ENCODE measurements at places on chromosomes 7 and 10.

GRCh38 chr7:124649397-124650014 lies 116.1 kb downstream of the GPR37 start:
- DNase-seq = no peak

GRCh38 chr10:34078017-34078744 lies 736.9 kb downstream of the PARD3 start:
- no peak for DNase-seq

DNA sequence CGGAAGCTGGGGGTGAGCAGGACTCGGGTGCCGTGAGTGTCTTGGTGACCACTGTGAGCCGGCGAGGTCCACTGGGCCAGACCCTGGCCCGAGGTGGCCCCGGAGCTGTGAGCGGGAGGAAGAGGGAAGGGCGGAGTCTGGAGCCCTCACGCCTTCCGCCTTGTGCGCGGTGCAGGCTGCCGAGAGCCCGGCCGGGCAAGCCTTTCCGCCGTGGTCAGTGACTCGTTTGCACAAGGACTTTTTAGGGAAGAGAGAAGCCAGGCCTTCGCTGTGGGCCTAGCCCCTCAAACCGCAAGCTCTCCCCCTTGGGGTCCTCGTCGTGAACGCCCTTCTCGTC lies 40.9 kb upstream of the ZNF32 start:
- DNase-seq = no peak

DNA sequence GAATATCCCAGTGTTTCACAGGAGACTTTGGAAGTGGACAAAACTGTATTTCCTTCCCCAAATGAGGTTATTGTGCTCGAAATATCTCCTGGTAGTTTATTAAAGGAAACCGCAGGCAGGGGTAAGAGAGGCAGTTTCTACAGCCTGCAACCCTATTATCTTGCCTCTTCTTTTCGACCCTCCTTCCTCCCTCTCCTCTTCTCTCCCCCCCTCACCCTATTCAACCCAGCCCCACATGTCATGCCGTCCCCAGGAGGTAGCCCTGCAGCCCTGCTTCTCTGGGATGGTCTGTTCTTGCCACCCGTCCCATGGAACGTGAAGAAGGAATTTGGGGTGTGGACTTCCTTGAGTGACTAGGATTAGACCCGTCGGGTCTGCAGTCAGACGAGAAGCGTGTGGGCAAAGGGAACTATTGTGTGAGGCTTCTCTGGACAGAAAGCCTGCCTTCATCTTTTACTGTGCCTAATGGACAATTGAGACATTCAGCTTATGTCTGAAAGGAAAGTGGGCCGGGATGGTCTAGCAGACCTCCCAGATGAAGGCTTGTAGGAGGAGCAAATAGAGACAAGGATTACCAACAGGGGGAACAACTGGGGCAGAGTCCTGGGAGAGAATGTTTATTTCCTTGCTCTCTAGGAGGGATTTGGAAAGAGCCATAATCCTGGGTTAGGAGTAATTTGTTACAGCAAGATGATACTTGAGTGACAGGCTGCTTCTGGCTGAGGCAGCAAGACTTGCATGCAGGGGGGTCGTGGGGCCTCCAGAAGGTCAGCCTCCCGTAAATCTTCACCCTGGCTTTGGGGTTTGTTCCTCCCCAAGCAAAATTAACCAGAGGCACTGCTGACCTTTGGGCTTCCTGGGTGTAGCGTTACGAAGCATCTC lies 77.8 kb downstream of the TCF7L2 start:
- no peak for DNase-seq

DNA sequence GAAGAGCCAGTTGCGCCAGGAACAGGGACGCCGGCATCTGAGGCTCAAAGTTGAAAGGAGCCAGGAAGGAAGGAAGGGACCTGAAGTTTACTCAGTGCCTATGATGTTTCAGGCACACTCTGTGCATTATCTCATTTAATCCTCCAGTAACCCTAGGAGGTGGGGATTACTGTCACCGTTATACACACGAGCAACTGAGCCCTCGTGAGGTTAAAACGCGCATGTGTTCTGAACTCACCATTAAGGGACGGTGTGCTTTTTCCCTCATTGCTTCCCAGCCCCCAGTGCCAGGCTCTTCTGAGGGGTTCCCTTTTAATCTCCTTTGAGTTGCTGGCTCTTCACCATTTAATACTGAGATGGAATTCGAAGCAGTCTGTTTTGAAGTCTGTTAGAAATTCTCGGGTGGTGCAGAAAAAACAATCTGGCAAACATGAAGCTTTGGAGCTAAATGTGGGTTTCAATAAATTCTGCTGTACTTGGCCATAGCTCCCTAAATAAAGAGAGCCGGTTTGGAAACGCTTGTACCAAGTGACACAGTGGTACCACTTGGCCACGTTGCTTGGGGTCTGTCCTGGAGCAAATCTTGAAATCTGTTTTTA lies 102.2 kb downstream of the TAX1BP1 start:
- no peak for DNase-seq

GRCh38 chr7:101740981-101741725 lies 76.3 kb upstream of the CUX1 start:
- DNase-seq = no peak

- no peak for DNase-seq
Measured at GRCh38 chr10:112394475-112394875, 20.6 kb downstream of the ACSL5 start.

GRCh38 chr10:3503299-3503698 lies 281.7 kb downstream of the KLF6 start:
- no peak for DNase-seq

DNA sequence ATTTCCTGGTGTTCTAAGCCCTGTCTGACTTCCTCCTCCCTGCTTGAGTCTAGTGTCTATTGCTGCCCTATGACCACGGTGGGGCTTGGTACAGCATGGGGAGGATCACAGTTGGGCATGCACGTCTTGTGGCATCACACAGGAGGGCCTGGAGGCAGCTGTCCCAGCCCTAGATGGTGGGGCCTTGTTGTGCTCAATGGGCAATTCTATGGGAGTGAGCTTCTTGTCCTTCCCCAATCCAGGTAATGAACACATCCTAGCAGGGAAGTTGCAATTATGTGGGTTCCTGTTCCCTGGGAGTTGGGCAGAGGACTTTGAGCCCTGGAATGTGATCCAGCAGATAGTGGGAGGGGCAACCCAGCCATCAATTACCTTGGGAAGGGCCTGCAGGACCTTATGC lies 10.8 kb upstream of the FAM3C start:
- no peak for DNase-seq

GRCh38 chr10:16814012-16814411 lies 3.2 kb downstream of the RSU1 start:
- DNase-seq = no peak

- DNase-seq = no peak
Measured at GRCh38 chr10:75191821-75192568, 18.6 kb upstream of the VDAC2 start.

DNA sequence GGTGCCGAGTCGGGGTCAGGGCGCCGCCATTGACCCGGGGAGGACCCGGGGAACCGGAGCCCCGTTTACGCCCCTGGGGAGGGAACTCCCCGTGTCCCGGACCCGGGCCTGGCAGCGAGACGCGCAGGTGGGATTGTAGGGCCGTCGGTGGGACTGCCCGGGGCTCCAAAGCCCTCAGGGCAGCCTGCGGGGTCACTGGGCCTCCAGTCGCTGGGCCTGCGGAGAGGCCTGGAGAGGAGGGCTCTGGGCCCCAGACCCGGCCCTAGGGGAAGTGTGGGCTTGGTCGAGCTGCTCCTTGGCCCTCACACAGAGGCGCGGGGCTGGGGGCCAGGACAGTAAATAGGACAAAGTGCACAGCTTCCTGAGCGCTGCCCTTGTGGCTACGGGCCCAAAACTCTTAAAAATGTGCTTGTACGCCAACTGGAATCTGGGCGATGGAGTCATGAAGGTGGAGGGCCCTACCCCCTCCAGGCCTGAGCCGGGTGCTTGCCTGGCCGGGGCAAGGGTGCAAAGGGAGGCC lies 657 bp downstream of the ECHDC3 start:
- DNase-seq = no peak

Data from T-helper 9 cell (primary cell).